ENCODE measurements at places on chromosomes 2 and 18.

GRCh38 chr2:78589871-78590270, 435.6 kb upstream of the REG3G start:
- DNase-seq = no peak

DNA sequence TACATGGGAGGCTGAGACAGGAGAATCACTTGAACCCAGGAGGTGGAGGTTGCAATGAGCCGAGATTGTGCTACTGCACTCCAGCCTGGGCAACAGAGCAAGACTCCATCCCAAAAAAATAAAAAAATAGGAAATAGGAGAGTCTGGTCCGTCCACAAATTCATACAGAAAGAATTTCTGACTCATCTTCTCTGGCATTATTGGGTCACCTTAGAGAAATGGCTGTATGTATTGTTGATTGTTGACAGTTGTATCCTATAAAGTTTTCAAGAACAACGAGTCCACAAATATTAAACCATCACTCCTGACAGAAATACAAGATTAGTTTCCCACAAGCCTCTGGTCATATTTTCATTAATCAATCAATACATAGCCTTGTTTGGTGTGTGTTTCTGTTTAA, 20.4 kb downstream of the RBM43 start:
- DNase-seq = no peak

DNA sequence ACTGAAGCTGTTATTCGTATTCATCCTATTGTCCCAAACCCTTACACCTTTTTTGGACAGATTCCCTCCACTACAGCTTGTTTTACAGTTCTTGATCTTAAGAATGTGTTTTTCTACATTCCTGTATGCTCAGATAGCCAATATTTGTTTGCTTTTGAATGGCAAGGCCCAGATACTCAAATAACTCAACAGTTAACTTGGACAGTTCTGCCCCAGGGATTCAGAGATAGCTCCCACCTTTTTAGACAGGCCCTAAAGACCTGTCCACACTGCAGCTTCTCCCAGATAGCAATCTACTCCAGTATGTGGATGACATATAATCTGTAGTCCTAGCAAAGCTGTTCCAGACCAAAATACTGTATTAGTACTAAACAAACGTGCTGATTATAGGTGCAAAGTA, 7.1 kb upstream of the AGXT start:
- DNase-seq = no peak

DNA sequence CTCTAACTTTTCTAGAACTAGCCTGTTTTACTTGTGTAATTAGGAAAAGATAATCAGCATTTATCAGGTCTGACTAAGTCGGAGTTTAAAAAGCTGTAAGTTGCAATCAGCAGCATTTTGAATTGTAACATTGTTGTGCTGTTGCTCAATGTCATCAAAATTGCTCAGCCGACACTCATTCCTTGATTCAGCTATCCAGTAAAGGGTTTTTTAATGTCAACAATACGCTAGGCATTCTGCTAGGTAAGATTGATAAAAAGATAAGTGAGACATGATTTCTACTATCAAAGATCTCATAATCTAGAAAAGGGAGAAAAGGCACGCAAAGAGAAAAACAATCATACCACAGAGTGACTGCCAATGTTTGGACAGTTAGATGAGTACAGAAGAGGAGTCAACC, 327.1 kb upstream of the CDH2 start:
- no peak for DNase-seq

DNA sequence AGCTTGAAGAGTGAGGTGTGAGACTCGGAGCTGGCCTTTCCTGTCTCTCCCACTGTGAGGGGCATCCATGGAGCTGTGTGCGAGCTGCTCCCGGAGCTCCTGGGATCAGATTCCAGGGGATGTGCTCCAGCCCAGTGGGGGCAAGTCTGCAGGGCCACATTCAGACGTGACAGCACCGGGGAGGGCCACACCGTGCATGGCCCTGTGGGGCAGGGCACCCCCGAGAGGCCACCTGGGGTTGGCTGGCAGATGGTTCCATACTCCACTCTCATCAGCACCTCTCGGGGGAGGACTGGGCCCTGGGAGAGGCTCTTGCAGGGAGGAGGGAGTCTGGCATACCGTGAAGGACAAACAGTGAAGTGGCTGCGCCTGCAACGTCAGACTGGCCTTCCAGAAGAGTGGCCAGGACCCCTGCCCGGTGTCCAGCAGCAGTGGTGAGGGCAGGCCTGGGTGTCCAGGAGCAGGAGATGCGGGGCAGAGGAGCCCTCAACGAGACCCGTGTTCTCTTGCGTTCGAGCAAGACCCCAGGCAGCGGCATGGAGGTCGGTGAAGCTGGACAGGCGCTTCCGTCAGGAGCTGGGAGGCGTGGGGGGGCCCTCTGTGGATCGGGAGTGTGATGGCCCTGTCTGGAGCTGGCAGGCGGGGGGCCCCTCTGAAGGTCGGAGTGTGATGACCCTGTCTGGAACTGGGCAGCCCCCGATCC, 84.3 kb downstream of the ASB1 start:
- no peak for DNase-seq

GRCh38 chr2:240143801-240144648, 3.6 kb upstream of the OTOS start:
- DNase-seq = peak; percentile 86

- no peak for DNase-seq
These were observed 79.8 kb upstream of the FZD7 start for GRCh38 chr2:201953880-201954279.
